CD4-positive, alpha-beta T cell treated with Interleukin-17A for 1 hour (primary cell): ENCODE measurements at places on chromosomes 2 and 18.
A peak's percentile ranks its signal among the peaks of the same experiment; 100 is the strongest.

GRCh38 chr2:68284896-68285295 lies 32.6 kb upstream of the PPP3R1 start:
- no peak for DNase-seq

DNA sequence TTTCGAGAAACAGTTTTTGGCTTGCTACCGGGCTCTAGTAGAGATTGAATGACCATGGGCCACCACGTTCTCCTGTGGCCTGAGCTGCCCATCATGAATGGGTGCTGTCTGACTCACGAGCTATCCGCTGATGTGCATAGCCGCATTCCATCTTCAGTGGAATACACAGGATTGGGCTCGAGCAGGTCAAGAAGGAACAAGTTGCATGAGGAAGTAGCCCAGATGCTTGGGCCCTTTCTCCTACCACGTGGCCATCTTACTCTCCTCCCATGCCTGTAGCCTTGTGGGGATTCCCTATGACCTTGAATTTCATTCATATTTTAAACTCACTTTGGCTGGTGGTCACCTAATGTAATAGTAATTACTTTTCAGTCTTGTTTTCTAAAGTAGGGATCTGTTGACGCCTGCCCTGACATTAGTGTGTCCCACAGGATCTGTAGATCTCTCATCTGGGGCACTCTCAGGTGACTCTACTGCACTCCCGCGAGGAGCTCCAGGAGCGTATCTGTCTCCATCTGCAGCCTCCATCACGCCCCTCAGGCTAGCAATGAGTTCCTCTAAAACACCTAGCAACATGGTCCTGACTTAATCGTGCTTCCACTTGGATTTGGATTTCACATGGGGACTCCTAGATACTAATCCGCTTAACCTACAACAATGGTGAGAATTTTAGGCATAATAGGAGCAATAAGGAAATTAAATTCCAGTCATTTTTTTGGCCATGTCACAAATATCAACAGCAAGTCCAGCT lies 67.8 kb downstream of the PSMG2 start:
- no peak for DNase-seq

GRCh38 chr2:43269074-43269572 lies 42.7 kb upstream of the ZFP36L2 start:
- no peak for DNase-seq

DNA sequence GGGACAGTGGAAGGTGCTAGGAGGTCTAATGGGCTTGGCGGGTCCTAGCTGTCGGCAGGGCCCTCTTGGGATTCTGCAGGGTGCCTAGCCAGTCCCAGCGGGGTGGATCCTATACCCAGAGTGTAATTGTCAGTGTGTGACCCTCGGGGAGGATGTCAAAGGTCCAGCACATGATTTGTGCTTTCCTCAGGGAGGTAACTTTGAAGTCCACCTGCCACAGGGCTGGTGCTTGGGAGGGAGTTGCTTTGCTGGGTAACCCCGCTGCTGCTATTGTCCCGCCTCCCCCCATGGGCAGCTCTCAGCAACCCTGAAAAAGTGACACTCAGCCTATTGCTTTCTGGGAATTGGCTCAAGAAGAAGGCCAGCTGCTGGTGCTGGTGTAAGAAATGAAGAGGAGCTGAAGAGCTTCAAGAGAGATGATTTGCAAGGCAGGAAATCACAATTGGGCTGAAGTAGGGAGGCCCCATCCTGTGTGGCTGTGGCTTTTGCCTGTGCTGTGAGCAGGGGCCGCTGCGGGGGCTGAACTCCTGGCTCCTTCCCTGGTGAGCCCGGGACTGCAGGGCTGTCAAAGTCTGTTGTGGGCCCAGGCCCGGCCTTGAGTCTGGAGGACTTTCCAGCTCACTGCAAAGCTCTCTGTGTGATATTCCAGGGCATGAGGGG lies 36.4 kb downstream of the EMILIN2 start:
- peak; percentile 57 for DNase-seq

- DNase-seq: no peak
Measured at GRCh38 chr18:77052983-77053309, 79.6 kb downstream of the MBP start.

GRCh38 chr18:63736876-63737275 lies 34.1 kb downstream of the SERPINB11 start:
- DNase-seq: no peak

DNA sequence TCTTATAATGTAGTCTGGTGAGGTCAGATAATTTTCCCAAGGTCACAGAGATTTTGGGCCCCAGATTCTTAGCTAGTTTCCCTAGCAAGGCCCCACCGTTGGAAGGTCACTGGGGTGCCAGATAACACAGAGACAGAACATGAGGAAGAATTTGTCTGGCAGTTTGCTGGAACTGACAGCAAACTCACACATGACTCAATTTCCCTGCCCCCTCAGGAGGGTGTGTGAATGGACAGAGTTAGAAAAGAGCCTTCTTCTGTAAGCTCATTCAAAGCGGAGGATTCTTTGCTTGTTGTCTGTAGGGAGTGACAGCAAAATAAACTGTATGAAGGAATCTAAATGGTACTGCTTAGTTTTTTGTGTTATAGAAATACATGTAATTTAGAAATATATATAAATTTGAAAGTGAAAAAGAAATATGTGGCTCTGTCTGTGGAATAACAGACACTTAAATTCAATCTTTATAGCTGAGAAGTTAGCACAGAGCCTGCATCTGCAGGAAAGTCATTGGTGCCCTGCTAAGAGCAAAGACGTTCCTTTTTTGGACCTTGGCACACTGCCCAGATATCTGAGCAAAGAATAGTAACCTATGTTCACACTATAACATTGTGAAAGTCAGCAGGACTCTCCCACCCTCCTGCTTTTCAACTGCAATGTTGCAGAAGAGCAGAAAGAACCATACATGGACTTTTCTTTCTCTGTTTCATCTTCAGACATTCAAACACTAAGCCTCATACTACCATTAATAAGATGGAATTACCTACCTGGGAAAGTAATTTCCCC lies 2.1 kb downstream of the MDH1 start:
- DNase-seq: no peak

DNA sequence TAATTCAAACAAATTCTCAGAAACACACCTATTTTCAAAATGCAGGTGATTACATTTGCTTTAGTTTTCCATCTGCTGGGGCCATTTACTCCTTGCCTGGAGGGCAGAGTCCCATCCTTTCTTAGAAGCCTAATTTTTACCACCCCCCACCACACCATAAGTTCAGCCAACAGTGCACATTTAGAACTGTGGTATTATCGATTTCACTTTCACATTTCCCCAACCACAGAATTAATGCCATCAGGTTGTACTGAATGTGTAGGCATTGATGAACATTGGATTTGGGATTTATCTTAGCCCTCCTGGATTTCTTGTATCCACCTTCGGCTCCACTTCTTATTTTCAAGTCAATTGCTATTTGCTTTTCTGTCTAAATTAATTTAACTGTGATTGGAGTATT lies 4.5 kb downstream of the SCYGR3 start:
- no peak for DNase-seq

- DNase-seq: no peak
Measured at GRCh38 chr2:207015901-207016300, 76.6 kb downstream of the CPO start.

DNA sequence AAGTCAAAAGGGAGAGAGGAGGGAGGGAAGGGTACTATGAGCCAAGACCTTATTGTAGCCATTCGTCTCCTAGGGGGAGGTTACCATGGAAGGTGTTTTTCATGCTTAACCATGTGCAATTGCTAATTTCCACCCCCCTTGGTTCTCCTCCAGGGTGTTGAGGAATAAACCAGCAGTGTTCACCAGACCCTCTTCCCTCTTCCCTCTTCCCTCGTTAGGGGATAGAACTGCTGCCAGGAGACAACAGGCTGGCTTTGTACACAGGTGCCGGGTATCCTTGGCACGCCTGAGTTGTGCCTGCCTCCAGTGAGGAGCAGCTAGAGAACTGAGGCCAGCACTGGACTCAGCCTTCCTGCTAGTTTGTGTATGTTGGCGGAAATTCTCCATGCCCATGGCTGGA lies 41.1 kb upstream of the ARL5A start:
- no peak for DNase-seq
